Naive thymus-derived CD8-positive, alpha-beta T cell (primary cell): ENCODE measurements at places on chromosomes 7 and 10.

- DNase-seq, result no peak
These were observed 179.8 kb upstream of the ASAH2 start for GRCh38 chr10:50431133-50431532.

- no peak for DNase-seq
These were observed 4.7 kb downstream of the ATP5MF start for GRCh38 chr7:99461221-99461620.

DNA sequence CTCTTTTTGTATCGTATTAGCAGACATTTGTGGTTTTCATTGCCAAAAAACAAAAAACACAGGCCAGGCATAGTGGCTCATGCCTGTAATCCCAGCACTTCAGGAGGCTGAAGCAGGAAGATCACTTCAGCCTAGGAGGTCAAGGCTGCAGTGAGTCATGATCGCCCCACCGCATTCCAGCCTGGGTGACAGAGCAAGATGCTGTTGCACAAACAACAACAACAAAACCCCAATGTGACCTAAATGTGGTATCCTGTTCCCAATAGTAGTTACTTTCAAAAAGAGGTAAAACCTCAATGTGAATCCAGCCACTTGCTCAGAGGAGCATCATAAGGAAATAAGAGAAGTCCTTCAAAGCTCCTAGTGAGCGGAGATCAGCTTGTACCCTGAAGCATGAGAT is 45.8 kb upstream of the SKAP2 start:
- no peak for DNase-seq

DNA sequence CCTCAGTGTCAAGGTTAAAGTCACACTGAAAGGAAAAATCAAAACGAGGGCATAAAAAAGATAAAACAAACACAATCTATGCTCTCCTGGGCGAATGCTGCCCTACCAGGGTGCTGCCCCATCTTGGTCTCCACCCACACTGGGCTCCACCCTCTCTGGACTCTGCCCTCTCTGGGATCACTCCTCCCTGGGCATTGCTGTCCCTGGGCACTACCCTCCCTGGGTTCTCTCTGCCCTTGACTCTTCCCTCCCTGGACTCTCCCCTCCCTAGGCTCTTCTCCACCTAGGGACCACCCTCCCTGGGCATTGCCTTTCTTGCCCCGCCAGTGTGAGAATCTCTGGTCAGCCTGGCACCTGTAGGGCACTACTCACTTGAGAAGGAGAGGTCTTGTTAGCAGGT is 8.6 kb downstream of the GDF2 start:
- DNase-seq, result no peak

GRCh38 chr10:48330269-48330668 is 23.8 kb downstream of the MAPK8 start:
- peak; percentile 30 for DNase-seq

GRCh38 chr10:132940791-132941465 is 1.4 kb downstream of the CFAP46 start:
- no peak for DNase-seq

DNA sequence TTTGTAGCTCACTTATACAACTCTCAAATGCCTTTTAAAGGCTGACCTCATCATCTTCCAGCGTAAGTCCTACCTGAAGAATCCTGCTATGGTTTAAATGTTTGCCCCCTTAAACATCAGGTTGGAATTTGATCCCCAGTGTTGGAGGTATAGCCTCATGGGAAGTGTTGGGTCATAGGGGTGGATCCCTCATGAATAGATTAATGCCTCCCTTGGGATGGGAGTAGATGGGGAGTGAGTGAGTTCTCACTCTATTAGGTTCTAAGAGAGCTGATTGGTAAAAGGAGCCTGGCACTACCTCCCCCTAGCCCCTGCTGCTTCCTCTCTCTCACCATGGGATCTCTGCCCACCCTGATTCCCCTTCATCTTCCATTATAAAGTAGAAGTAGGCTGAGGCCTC is 285.6 kb downstream of the FZD1 start:
- DNase-seq, result no peak

DNA sequence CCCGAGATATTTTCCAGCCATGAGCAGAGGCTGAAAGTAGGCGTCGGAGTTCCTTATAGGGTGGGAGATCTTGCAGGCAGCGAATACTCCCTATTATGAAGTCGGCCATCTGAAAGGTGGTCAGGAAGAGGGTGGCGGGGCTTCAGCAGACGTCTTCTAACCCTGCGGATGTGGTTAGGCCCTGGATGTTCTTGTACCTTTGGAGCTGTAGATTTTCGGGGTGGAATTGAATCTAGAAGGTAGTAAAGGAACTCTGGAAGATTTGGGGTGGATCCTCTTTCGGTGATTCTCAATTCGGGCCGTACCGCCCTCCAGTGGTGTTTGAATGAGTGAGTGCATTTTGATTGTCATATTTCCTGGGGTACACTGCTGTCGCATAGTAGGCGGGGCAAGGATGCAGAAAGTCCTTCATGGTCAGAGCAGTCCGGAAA is 635 bp downstream of the NUP205 start:
- DNase-seq, result peak; percentile 70
